ENCODE measurements at places on chromosomes 12 and 14. TPM values are rescaled to one million over a fixed set of nuclear protein-coding genes. Genes with fewer than 3 reads are reported as not detected.

- no peak for DNase-seq
Observed at GRCh38 chr12:82880442-82880901, 193.8 kb downstream of the TMTC2 start.

Gene MED6
- 19.9 TPM for total RNA-seq

DNA sequence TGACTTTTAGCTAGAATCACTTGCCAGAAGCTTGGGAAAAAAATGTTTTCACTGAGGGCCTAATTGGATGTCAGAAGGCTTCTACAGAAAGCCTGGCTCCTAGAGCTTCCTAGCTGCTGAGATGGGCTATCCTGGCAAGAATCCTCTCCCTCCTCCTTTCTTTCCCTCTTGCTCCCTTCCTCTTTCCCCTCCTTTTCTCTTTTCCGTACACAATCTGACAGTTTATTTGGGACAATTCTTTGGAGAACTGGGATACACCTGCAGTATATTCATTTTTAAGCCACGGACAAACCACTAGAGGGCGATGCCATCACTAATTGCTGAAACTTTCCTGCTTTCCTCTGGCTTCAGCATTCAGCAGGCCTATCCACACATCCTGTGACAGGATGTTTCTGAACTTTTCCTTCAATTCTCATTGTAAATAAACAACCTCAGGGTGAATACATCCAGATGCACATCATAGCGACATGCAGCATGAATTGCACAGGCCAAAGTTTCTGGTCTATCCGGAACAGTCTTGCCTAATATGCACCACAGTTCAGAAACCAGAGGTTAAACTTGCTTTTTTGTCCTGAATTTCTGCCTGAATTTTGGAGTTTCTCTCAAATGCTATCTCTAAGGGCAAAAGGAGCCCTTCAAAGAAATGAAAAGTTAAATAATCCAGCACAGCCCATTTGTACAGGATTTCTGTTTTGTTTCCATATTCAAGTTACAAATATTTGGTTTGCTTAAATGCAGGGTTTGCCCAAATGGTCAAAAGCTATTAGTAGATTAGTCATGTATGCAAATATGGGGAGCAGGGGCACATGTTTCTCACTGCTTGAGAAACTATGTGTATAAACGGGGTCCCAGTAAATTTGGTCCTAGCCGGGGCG is 142.8 kb downstream of the PAWR start:
- peak; percentile 57 for DNase-seq

DNA sequence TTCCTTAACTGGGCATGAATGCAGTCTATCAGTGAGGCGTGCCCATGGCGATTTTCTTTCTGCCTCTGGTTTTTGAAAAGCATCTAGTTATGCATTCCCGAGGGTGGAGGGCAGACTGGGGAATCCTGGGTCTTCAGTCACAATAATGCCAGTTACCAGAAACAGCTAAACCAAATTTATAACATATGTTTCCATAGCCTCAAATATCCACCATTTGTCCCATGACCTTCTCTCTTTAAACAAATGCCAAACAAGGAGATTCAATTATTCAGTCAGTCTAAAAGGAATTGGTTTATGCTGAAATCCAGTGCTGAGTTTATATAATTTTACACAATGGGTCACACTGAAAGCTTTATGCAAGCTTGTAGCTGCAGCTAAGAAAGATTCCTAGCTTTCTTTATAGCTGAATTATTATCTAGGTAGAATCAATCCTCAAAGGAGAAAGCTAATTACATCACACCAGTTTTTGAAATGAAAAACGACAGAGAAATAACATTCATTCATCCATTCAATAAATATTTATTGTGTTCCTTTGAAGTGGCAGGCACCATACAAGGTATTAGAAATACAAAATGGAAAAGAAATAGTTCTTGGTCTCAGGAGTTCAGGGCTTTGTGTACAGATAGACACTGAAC is 131.3 kb upstream of the RAP1B start:
- no peak for DNase-seq

DNA sequence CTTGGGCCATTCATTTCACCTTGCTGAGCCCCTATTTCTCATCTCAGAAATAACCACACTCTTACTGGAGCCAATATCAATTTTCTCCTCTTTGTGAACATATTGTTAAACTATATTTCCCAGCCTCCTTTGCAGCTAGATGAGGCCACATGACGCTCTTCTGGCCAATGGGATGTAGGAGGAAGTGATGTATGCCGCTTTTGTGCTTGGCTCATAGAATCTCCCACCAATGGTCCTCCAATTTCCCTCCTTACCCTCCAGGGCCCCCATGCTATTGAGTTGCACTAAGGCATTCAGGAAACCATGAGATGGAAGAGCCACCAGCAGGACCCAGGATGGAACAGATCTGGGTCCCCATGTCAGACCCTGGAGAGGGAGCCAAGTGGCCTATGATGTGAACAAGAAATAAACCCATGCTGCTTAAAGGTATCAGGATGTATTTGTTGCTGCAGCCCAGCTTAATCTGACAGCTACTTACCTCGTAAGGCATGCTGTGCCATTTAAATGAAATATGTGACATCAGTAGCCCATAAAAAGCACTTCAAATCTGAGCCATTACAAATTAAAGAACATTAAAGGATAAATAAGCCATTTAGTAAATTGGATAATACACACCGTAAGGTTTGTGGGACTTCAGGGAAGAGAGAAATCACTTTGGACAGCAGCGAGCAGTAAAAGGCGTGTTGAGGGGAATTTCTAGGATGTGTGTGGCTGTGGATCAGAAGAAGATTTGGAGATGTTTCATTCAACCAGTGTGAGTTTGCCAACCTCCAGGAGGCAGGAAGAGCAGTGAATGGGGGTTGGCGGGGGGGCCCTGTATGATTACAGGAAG is 24.4 kb upstream of the BDKRB2 start:
- DNase-seq, result no peak

Gene CHFR
- 50.4 TPM for total RNA-seq

GRCh38 chr14:76977793-76978720 is 50.5 kb downstream of the IRF2BPL start:
- peak; percentile 61 for DNase-seq

Gene MYRFL
- total RNA-seq, result 1.0 TPM

- DNase-seq, result no peak
Observed at GRCh38 chr14:23364164-23365035, 572 bp downstream of the EFS start.

DNA sequence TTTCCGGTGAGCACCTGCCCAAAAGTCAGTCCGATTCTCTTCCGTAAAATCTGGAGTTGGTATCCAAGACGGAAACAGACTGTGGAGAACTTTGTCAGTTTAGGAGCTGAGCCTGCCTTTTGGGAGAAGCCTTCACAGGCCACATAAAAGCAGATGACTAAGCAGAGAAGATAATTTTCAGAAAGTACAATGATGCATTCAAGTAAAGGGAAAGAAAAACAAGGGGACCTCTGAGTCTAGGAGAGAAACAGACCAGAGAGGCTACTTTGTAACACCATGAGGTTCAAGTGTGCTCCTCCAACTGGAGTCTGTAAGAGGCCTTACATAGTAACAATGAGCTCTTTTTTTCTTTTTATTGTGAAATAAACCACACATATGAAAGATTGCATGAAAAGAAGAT is 21.1 kb downstream of the TMED8 start:
- no peak for DNase-seq

Gene RFLNA
- total RNA-seq, result 46.2 TPM

GRCh38 chr12:56143870-56144269 is 8.5 kb upstream of the MYL6B start:
- DNase-seq, result no peak
